Caki2 (cell line): ENCODE measurements at places on chromosomes 12 and 14.
A peak's percentile ranks its signal among the peaks of the same experiment; 100 is the strongest.

- no peak for DNase-seq
Observed at GRCh38 chr12:79678306-79678705, 12.5 kb downstream of the PAWR start.

DNA sequence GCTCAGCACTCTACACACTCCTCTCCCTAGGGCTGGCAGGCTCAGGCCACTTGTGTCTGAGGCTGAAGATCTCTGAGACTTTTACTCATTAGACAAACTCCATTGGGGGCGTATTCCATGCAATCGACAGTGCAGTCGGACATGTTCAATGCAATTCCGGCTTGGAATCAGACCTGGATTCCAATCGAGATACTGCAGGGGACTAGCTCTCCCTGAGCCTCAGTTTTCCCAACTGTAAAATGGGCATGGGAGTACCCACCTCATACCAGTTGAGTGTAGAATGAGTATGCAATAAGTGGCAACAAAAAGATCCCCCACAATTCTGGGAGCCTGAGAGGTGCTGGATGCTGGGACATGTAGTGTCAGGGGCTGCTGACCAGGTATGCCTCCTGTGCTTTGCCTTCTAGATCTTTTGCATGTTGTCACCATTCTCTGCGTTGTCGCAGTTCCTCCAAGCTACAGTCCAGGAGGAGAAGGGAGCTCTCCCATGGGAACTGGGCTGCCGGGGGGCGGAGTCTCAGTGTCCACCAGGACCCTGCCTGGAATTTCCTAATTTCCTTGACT is 8.3 kb downstream of the TTC6 start:
- no peak for DNase-seq

DNA sequence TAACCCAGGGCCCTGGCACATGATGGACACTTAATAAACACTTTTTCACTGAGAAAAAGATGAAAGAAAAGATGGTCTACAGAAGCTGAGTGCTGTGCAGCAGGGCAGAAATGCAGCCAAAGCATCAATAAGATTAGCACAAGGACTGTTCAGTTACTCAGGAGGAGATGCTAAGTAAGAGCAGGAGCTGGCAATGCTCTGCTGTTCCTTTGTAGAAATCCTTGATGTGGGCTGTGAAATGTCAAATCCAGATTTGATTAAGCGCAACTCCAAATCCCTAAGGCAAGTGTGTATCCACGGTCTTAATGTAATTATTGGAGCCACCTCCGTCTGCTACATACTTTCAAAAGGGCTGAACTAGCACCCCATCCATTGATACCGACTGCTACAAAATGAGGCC is 151.8 kb upstream of the BTG1 start:
- DNase-seq: no peak

- DNase-seq: no peak
Observed at GRCh38 chr14:104049576-104050240, 35.8 kb upstream of the ASPG start.

DNA sequence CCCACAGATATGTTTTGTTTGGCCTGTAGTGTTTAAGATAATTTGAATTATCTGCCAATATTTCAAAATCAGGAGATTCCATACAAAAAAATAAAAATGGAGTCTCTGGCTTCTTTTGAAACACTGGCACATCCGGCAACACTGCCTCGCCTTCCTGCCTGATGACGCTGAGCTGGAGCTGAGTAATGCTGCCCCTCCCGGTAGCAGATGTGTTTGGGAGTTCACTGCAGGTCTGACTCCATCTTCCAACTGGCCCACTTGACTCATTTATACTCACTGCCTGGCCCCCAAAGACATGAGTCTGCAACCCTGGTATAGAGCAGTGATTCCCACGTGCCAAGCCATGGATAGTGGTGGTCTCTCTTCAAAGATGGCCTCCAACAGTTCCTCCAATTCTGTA is 7.4 kb downstream of the CIT start:
- peak; percentile 52 for DNase-seq

DNA sequence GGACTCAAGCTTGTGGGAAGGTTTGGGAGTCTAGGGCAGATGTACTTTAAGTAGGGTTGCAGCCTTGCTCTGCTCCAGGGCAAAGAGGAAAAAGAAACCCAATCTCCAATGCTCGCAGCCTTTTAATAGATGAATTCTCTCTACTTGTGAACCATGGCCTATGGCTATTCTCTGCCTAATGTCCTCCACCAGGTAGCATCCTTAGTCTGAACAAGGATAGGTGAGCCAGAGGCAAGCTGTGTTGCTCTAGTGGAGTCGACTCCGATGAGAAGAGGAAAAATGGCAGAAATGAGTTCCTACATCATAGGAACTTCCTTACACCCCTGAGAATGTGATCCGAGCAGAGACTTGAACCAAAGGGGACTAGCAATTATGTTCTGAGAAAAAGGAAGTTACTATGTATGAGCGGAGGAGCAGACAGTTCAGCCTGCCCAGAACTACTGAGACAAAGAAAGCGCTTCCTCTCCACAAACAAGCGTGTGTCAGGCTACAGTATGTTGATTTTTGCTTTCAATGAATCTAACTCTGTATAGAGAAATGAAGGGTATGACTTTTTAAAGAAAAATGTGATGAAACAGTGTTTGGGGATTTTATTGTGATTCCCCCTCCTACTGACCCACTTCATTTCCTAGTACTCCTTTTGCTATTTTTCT is 153.6 kb upstream of the ARID2 start:
- DNase-seq: no peak

DNA sequence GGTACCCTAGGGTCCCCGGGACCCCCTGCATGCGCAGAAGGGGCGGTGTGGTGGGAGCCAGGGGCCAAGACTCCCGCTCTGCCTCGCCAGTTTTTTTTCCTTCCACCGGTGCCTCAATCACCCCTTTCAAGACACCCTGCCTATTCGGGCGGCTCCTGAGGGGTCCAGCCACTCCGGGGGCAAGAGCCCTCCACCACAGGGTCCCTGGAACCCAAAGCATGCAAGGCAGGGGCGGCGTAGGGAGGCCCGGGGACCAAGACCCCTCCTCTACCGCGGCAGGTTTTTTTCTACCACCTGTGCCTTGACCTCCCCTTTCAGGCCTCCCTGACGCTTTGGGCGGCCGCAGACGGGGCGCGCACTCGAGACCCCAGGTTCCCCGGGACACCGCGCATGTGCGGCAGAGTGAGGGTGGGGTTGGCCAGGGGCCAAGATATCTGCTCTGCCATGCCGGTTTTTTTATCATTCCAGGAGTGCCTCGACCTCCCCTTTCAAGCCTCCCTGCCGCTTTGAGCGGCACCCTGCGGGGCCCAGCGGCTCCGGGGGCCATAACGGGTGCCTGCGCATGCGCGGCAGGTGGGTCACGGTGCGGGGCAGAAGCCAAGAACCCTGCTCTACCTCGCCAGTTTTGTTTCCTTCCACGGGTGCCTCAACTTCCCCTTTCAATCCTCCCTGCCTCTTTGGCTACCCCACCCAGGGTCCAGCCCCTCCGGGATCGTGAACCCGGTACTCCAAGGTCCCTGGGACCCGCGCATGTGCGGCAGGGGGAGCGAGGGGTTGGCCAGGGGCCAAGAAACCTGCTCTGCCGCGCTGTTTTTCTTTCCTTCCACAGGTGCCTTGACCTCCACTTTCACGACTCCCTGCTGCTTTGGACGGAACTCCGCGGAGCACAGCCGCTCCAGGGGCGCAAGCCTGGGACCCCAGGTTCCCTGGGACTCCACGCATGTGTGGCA is 328.1 kb downstream of the ALG10 start:
- no peak for DNase-seq

GRCh38 chr14:56125772-56126636 is 7.8 kb downstream of the PELI2 start:
- DNase-seq: no peak

DNA sequence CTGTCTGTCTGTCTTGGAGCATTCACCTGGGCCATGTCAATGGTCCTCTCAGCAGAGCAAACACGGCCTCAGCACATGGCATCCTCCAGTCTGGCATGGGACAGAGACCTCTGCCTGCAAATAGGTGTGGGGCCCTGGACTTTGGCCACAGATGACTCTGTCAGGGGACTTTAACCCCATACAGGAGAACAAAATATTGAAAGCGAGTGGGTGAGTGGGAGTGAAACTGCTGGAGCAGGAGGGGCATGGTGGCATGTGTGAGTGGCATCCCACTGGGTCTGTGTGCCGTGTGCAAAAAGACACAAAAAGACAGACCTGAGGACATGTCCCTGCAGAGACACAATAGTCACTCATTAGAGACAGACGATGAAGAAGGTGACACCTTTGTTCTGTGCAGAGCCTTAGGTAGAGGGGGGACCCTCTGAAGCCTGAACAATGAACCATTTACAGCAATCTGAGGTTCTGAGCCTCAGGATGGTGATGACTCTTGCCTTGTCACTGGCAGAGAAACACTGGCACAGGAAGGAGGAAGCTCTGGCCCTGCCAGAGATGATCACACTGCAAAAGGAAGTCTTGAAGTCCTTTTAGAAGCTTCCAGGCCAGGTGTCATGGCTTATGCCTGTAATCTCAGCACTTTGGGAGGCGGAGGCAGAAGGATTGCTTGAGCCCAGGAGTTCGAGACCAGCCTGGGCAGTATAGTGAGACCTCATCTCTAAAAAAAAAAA is 7.5 kb downstream of the LAG3 start:
- no peak for DNase-seq
